ENCODE measurements at places on chromosomes 13 and 19.
A peak's percentile ranks its signal among the peaks of the same experiment; 100 is the strongest.

DNA sequence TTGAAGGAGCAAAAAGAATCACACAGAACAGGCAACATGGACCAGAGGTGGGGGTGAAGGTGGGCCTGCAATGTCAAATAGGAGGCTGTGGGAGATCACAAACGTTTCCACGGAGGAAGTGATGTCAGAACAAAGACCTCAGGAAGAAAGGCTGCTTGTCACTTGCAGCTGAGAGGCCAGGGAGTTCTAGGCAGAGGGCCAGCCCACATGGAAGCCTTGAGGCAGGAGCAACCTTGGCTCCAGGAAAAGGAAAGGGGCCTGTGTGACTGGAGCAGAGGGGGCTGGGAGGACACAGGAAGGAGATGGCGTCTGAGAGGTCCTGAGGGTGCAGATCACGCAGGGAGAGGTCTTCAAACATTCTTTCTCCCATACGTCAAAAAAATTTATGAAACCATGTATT is 16.3 kb downstream of the ZNF160 start:
- no peak overlapping the region for H3K27ac ChIP-seq
- peaks cover 12% of the 10 kb centered on the region for H3K4me1 ChIP-seq
- peaks cover 10% of the 10 kb centered on the region for H3K27me3 ChIP-seq
- DNase-seq = no peak

DNA sequence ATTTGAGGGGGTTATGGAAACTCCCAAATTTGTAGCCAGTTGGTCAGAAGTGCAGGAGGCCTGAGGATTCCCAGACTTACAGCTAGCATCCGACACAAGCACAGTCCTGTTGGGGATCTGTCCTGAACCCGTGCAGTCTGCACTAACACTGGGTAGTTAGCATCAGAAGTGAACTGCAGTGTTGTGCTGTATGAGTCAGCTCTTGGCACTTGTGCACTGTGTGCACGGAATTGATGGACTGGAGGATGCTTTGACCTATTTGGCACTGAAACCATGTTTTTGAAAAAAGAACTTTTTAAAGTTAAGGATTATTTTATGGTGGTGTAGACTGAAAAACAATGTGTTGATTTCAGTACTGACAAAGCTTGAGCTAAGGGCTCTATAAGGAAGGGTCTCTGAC is 279.0 kb downstream of the NHLRC3 start:
- H3K27me3 ChIP-seq = no peaks in the 10 kb centered on the region
- no peak for DNase-seq
- no peak overlapping the region for H3K27ac ChIP-seq
- H3K4me1 ChIP-seq = peaks cover 22% of the 10 kb centered on the region
- H3K36me3 ChIP-seq = no peaks in the 10 kb centered on the region
- no peak overlapping the region for H3K4me3 ChIP-seq

DNA sequence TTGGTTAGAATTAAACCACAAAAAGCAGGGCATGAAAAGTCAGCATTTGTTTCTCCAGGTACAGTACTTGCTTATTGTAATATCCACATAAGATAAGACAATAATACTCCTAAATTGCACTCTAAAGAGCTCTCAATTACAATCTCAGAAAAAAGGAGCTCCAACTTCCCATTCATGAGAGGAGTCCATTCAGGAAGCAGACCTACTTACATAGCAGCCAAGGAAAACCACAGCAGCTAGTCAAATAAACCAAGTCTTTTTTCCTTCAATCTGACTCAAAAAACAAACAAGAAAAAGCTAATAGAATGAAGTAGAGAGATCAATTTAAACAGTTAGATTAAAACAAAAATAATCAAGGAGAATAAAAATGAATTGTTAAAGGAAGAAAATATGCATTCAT is 885.2 kb upstream of the SLITRK6 start:
- H3K27me3 ChIP-seq = no peaks in the 10 kb centered on the region
- no peak overlapping the region for H3K27ac ChIP-seq
- DNase-seq = no peak

DNA sequence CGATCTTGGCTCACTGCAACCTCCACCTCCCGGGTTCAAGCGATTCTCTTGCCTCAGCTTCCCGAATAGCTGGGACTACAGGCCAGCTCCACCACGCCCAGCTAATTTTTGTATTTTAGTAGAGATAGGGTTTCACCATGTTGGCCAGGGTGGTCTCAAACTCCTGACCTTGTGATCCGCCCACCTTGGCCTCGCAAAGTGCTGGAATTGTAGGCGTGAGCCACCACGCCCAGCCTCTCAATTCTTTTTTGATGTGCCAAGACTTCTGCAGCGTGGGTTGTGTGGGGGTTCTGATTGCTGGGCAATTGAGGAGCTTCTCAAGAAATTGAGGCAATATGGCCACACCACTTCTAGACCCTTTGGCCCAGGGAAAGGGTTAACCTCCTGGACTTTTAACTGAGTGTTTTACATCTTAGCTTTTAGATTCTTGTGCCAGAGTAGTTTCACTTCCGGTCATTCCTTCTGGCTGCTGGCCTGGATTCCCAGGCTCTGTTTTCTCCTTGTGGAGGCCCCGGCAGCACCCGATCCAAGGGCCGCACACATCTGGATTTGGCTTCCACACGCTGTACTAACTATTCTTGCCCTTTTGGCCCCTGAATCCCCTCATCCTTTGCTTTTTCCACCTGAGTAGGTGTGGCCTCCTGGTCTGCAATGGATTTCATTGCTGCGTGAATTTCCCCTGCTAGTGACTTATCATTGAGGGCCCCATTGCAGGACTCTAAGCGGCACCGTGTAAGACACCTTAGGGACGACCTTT is 14.7 kb downstream of the SMARCA4 start:
- no peaks in the 10 kb centered on the region for H3K27me3 ChIP-seq
- no peaks in the 10 kb centered on the region for H3K36me3 ChIP-seq
- no peak overlapping the region for H3K4me3 ChIP-seq
- peaks cover 19% of the 10 kb centered on the region for H3K4me1 ChIP-seq
- no peak for DNase-seq

GRCh38 chr19:3880471-3881271 is at the start of gene ATCAY:
TSS of gene ATCAY (plus strand) at chr19:3880685. CDS start at chr19:3885768, 5,083 bp downstream.
- DNase-seq = peak; percentile 82
- no peaks in the 10 kb centered on the region for H3K36me3 ChIP-seq
- peaks cover 7% of the 10 kb centered on the region for H3K27me3 ChIP-seq
- H3K4me3 ChIP-seq = peak within 1 kb of the TSS; percentile 97
- peaks cover 2% of the 10 kb centered on the region for H3K4me1 ChIP-seq
- peak within 1 kb of the TSS; percentile 99 for H3K27ac ChIP-seq
